Esophagus (tissue), 2 donors: ENCODE measurements at places on chromosomes 16 and 17. TPM values are rescaled to one million over a fixed set of nuclear protein-coding genes. Genes with fewer than 3 reads are reported as not detected.

Gene TERF2IP
- polyA plus RNA-seq: 23.1 TPM

Gene SSTR5
- polyA plus RNA-seq: 0.05 TPM

Gene CCDC78
- polyA plus RNA-seq: 0.28 TPM

Gene SRL
- 0.16 TPM for polyA plus RNA-seq

Gene PFN1
- polyA plus RNA-seq: 371 TPM

Gene TBC1D3I
- polyA plus RNA-seq: 0.38 TPM

Gene CLEC3A
- polyA plus RNA-seq: not detected

Gene PYY
- not detected for polyA plus RNA-seq

Gene ALDH3A1
- polyA plus RNA-seq: 673 TPM
